H1 (cell line): ENCODE measurements at places on chromosomes 5 and 9. TPM values are rescaled to one million over a fixed set of nuclear protein-coding genes. Genes with fewer than 3 reads are reported as not detected.
A peak's percentile ranks its signal among the peaks of the same experiment; 100 is the strongest.

- DNase-seq = no peak
Observed at GRCh38 chr9:101572316-101572715, 22.5 kb downstream of the PPP3R2 start.

- no peak for DNase-seq
Observed at GRCh38 chr5:102277144-102277543, 18.9 kb downstream of the SLCO4C1 start.

GRCh38 chr5:83556190-83556589 is 84.6 kb downstream of the VCAN start:
- no peak for DNase-seq

- no peak for DNase-seq
Observed at GRCh38 chr5:13664377-13664776, 280.1 kb downstream of the DNAH5 start.

DNA sequence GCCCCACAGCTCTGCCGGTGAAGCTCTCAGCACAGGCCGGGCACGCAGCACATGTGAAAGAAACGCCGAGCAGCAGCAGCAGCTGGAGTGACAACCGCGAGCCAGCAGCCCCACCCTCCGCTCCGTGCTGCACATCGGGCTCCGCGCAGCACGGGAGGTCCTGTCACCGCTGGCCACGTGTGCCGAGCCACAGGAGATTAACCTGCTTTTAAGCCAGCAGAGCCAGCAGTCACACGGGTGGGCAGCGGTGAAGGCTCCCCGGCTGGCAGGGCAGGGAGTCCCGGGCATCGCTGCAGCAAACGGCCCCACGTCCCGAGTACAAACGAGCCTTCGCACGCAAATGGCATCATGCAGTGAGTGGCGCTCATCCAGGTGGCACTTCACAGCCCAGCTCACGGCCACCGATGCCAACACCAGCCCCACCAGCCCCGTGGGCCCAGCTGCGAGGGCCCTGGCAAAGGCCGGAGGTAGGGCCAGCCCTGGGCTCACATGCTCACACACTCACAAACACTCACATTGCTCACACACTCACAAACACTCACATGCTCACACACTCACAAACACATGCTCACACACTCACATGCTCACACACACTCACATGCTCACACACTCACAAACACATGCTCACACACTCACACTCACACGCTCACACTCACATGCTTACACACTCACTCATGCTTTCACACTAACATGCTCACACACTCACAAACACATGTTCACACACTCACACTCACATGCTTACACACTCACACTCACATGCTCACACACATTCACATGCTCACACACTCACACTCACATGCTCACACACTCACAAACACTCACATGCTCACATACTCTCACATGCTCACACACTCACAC is 11.1 kb downstream of the CCDC187 start:
- no peak for DNase-seq

- DNase-seq = no peak
Observed at GRCh38 chr9:37107701-37108100, 12.7 kb upstream of the ZCCHC7 start.

- DNase-seq = no peak
Observed at GRCh38 chr5:83145882-83146331, 68.6 kb downstream of the XRCC4 start.

DNA sequence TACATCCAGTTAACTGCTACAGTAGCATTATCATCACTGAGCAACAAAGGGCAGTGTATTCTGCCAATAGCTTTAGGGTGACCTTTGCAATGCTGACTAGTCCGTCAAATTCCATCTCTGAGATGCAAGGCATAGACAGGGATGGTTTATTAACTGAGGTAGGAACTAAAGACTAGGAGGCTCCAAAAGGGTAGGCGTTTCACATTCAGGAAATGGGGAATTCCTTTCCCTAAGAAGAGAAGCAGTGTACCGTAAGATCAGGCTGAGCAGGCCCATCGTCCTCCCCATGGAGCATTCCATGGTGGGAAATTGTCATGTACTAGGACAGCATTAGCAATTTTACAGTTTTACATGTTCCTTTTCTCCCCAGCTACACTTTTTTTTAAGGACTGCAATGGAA is 157.7 kb downstream of the BNC2 start:
- DNase-seq = no peak

DNA sequence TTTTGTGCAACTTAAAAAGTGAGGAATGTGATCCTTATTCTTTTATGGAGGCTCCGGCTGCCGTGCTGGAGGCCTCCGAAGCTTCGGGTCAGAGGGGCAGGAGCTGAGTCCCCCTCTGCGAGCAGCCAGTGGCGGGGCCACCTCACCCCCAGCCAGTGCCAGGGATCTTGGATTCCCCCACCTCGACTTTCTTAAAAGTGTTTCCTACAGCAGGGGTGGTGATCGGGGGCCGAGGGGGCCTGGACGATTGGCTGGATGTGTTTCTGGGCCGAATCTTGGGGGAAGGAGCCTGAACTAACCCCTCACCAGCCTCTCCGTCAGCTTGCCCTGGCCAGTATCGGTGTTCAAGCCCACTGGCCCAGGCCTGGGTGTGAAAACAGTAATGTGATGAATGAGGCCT is 92.2 kb upstream of the LMX1B start:
- no peak for DNase-seq

- no peak for DNase-seq
Observed at GRCh38 chr5:177427211-177427822, 841 bp downstream of the GRK6 start.

DNA sequence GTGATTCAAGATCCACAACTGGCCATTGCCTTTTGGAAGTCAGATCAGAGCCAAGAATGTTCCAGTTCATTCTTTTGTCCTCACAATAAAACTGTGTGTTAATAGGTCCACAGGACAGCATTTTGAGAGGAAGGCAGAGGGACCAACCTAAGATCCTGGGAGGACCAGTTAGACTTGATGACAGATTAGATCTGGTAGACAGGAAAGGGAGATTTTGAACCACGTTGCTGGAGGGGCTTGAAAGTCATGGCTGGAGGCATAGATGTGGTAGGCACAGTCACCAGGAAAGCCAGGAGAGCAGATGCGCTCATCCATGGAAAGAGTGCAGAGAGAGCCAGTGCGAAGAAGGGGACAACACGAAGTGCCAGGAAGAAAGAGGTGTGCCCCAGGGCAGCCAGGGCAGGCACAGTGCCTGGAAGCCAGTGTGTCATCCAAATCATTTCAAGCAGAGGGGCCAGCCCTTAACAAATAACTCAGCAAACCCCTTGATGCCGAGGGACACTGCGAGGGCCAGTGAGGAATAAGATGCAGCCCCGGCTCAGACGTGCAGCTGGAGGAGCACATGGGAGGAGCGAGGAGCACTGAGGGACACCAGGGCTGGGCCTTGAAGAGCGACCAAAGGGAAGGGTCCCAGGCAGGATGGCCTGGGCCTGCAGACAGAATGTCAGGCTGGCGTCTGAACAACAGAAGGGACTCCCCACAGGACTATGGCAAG is 12.8 kb upstream of the SLC2A8 start:
- no peak for DNase-seq

DNA sequence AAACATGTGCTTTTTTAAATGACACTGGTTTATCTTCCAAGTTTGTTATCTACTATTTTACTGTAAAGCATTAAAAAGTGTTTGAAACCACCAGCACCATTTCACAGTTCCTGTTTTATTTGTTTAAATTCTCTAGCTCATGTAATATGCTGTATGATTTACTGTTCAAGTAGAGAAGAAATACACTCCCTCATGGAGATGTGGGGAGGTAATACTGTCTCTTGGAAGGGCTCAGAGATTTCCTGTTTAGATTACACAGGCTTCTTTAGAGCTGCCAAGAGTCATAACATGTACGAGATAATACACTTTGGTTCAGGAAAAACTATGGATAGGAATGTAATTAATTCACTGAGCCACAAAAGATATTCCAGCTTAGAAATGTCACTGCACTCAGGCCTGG is 135.0 kb upstream of the CCDC152 start:
- no peak for DNase-seq

DNA sequence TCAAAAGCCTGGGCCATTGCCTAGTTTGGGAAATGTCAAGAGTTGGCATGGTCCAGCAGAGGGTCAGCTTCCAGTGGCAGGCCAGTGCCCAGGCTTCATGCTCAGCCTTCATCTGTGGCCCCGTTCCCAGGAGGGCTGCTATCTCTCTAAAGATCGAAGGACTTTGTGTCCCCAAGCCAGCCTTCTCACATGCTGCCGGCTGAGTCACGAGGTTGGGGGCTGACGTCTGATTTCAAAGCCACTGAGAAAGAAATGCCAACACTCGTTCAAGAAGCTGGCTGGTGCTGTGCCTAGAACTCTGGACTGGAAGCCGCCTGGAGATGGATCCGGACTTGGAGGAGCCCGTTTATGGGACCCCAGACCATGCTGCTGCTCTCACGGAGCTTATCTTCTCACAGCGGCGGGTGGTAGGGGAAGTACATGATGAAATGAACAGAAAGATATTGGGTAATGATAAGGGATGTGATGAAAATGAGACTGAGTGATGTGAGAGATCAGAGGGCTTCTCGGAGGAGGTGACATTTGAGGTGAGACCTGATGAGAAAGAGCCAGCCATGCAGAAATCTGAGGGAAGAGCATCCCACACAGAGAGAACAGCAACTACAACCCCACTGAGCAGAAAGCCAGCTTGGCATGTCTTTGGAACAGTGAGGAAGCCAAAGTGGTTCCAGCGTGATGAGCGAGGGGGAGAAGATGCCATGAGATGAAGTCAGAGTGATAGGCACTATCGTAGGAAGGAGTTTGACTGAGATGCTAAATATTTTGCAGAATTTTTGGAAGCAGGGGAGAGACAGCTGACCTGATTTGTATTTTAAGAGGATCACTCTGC is 54.9 kb upstream of the BOD1 start:
- no peak for DNase-seq

DNA sequence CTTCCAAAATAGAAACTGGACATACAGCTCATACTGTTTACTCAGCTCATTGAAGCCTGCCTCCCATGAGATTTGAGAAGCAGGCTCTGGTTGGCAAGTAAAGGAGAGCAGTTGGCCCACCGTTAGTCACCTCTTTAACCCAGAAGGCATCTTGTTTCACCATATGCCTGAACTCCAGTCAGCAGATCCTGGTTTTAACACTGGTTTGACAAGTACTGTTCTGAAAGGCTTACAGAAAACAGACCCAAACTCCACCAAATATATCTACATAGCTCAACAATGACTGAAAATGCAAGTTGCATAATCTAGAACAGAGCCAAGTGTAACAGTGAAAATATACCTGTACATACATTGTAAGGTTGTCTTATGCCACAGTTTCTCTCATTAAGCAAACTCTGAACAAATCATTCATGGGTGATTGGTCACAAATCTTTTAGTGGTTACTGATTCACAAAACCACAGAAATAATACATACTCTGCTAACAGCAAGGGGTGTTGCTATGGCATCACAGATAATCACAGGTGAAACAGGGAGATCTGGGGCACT is 198.8 kb downstream of the BNC2 start:
- no peak for DNase-seq

GRCh38 chr5:180135128-180135955 is 63.8 kb upstream of the RNF130 start:
- no peak for DNase-seq

- no peak for DNase-seq
Observed at GRCh38 chr9:129052592-129052991, 16.2 kb downstream of the MIGA2 start.

- DNase-seq = no peak
Observed at GRCh38 chr5:106699796-106700195, 970.9 kb downstream of the EFNA5 start.

- DNase-seq = no peak
Observed at GRCh38 chr9:127546125-127546832, 65.8 kb upstream of the STXBP1 start.

DNA sequence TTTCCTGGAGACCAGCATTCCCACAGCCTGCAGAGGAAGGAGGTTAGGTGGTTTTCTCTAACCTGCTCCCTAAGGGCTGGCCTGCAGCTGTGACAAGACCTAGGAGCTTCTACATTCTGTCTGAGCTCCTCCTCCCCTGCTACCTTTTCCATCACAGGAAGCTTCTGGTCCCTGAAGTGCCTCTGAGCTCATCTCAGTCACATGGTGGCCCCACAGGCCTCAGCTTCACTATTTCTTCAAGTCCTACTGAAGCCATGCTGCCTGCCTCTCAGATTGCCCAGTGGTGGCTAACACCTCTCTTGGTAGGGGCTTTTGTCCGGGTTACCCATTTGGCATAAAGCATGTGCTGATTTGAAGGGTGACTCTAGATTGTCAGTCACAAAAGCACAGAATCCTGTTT is 259.4 kb downstream of the CRB2 start:
- no peak for DNase-seq

DNA sequence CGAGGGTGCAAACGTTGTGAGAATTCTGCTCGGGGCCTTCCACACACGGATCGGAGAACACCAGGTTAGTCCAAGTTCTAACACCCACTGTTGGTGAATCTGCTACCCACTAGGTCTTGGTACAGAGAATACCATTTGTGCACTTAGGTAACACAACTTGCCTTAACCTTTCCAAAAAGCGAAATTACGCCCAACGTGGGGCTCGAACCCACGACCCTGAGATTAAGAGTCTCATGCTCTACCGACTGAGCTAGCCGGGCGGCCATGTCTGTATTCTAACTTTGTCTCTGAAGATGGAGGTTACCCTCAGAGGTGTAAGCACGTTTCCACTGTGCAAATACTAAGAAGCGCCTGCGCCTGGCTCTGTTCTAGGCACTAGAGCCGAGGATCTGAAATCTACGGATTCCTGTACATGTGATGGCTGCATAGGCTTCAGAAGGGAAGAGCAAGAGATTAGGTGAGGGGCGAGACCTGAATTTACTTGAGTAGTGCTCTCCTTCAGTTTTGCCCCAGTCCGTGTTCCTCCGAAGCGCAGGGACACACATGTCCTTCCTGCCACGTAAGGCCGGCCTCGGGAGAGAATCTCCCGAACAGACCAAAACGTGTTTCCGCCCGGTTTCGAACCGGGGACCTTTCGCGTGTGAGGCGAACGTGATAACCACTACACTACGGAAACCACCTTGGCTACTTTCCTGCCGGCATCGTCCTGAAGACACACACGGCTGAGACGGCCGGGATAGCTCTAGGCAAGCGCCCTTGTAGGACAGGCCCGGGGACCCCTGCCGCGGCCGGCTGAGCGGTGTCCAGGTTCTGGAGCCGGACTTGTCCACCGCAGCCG is 1.1 kb upstream of the TRIM41 start:
- DNase-seq = peak; percentile 95

SMIM33 gene
- total RNA-seq = not detected in 2 replicates

PCDHGA1 gene
- total RNA-seq = 0.84 and 0.89 TPM in 2 replicates

SH2D3C gene
- total RNA-seq = 6.4 and 7.3 TPM in 2 replicates

PCDHB4 gene
- 1.4 and 1.5 TPM in 2 replicates for total RNA-seq

EGFLAM gene
- total RNA-seq = 0.15 and 0.24 TPM in 2 replicates

MELK gene
- 53.1 and 53.6 TPM in 2 replicates for total RNA-seq

GRIN3A gene
- 0.04 TPM in 1 of 2 replicates, not detected in the other for total RNA-seq
